Stimulated activated CD8-positive, alpha-beta memory T cell treated with anti-CD3 and anti-CD28 coated beads, Interleukin-7, amount 100 ng/mL, for 48 hours (primary cell): ENCODE measurements at places on chromosomes 3 and 15.

DNA sequence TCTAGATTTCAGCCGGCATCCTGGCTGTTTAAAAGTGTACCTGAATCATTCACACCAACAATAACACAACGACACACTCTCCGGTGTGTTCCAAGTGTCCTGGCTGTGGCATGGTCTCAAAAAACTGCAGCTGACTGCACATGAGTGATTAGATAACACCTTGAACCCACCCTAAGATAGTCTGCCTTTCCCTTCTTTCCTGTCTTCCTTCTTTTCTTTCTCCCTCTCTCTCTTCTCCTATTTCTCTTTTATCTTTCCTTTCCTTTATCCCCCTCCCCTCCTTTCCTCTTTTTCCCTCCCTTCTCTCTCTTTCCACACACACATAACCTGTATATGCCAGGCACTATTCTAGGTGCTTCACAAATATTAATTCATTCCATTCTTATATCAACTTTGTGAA lies 1.2 kb upstream of the FAH start:
- no peak for DNase-seq

DNA sequence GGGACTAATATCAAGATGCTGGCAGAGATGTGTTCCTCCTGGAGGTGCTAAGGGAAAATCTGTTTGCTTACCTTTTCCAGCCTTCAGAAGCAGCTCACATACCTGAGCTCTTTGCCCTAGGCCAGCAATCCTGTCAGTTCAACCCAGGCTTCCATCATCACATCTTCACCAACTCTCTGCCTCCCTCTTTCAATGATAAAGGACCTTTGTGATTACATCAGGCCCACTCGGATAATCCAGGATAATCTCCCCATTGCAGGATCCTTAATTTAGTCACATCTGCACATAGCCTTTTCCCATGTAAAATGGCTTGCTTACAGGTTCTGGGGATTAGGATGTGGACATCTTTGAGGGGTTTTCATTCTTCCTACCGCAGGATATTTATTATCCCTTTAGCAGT lies 58.3 kb downstream of the NSUN3 start:
- DNase-seq, result no peak

- DNase-seq, result peak; percentile 23
Measured at GRCh38 chr15:56040081-56041035, 46.9 kb upstream of the NEDD4 start.

DNA sequence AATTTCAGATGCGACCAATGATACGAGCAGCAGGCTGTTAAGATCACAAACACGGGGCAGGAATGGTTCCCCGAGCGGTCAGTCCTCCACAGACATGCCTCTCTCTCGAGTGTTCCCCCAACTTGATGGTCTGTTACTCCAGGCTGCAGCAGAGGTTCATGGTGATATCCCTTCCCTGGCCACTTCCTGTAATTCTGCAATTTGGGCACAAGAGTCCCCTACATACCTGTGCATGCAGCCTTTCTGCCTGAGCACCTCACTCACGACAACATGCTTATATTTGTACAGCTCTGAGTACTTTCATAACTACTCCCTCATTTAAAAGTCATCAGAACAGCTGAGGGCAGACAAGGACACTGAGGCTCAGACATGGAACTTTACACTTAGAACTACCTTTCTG lies 408.1 kb upstream of the NR2F2 start:
- no peak for DNase-seq

- no peak for DNase-seq
Measured at GRCh38 chr15:93608643-93609148, 519.7 kb upstream of the RGMA start.

GRCh38 chr3:64459711-64460110 lies 228.1 kb downstream of the ADAMTS9 start:
- no peak for DNase-seq

DNA sequence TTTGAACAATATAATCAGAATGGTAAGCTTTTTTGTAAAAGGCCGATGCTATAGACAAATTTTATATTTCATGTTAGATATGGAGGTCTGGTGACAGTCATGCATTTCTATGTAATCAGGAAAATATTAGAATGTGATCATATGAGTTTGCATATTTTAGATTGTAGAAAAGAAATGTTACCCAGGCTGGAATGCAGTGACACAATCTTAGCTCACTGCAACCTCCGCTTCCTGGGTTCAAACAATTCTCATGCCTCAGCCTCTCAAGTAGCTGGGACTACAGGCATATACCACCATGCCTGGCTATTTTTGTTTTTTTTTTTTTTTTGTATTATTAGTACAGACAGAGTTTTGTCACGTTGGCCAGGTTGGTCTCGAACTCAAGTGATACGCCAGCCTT lies 152.0 kb downstream of the LMLN start:
- DNase-seq, result no peak

- no peak for DNase-seq
Measured at GRCh38 chr3:97293596-97294131, 470.9 kb upstream of the ARL6 start.
